ENCODE measurements at places on chromosomes 2 and 18. TPM values are rescaled to one million over a fixed set of nuclear protein-coding genes. Genes with fewer than 3 reads are reported as not detected.

- H3K36me3 ChIP-seq, result no peaks in the 10 kb centered on the region
- H3K27me3 ChIP-seq, result no peaks in the 10 kb centered on the region
Observed at GRCh38 chr2:179141206-179141605, 91.3 kb upstream of the CCDC141 start.

Gene EML6
- 6.2 TPM for total RNA-seq

DNA sequence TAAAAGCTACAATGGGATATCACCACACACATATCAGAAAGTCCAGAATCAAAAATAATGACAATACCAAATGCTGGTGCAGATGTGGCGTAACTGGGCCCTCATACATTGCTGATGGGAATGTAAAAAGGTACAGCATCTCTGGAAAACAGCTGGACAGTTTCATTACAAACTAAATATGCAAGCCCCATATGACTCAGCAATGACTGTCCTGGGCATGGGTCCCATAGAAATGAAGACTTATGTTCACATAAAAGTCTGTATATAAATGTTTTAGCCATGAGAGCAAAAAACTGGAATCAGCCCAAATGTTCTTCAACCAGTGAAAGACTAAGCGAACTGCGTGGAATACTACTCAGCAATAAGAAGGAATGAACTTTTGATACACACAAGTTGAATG, 56.7 kb downstream of the ALPK2 start:
- H3K36me3 ChIP-seq, result no peaks in the 10 kb centered on the region
- H3K27ac ChIP-seq, result no peak overlapping the region
- no peak for DNase-seq
- no peak overlapping the region for H3K4me3 ChIP-seq
- no peaks in the 10 kb centered on the region for H3K27me3 ChIP-seq

DNA sequence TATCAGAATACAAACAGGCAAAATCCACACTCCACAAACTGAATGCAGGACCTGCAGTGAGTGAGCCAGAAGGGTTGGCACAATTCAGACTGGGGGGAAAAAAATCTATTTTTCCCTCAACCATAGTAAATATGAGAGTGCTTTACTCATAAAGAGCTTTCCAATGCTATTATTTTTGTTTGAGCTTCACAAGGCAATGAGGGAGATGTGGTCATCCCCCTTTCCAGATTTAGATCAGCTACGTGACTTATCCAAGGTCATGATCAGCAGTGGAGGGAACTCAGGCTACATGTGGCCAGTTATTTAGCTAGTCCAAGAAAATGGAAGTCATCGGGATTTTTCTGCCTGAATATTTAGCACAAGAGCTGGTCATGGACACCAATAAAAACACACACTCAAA, 120.4 kb upstream of the KLF7 start:
- peaks cover 28% of the 10 kb centered on the region for H3K4me1 ChIP-seq
- no peak for DNase-seq
- no peak overlapping the region for H3K4me3 ChIP-seq

Gene PARD6G
- 17.2 TPM for total RNA-seq

All from GM23338 (cell line).